Stimulated activated CD4-positive, alpha-beta T cell treated with anti-CD3 and anti-CD28 coated beads, Interleukin-15, amount 100 ng/mL, for 48 hours (primary cell): ENCODE measurements at places on chromosomes 5 and 9.

DNA sequence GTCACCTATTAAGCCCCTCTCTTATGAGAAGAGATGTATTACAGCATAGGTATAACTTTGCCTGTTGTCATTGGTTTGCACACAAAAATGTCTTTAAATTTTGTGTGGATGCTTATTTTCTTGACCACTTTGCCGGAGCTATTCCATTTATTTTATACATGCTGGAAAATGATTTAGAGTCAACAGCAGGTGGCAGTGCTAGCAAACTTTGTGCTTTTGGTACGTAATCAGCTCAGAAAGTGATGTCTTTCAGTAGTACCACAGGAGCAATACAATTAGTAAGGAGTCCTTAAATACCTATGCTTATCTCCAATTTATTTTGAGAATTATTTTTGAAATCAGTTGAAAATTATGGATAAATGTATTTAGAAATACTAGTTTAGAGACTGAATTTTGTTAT, 19.8 kb upstream of the NUDT12 start:
- DNase-seq: no peak

- DNase-seq: no peak
Observed at GRCh38 chr5:92371889-92372235, 988.7 kb upstream of the ARRDC3 start.

- no peak for DNase-seq
Observed at GRCh38 chr9:95103281-95103771, 214.2 kb downstream of the FANCC start.

GRCh38 chr5:128015978-128016377, 67.6 kb upstream of the SLC12A2 start:
- DNase-seq: no peak

- no peak for DNase-seq
Observed at GRCh38 chr9:124858330-124859046, 3.3 kb downstream of the RPL35 start.

DNA sequence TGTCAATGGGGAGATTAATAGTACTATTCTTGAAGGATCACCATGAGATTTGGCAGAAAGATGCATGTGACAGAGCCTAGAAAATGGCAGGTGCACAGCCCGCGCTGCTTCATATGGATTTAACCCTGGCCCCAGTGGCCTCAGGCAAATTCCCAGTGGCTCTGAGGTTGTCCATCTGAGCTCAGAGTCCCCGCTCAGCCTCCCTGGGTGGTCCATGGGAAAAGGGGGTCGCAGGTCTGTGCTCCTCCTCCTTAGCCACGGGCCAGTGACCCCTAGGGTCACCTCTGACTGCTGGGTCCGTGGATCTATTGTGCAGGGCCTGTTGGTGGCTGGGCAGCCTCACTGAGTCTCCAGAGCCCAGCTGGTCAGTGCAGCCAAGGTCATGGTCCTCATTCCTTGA, 93.3 kb upstream of the BOD1 start:
- DNase-seq: no peak

- DNase-seq: no peak
Observed at GRCh38 chr9:3517377-3518048, 8.3 kb downstream of the RFX3 start.

DNA sequence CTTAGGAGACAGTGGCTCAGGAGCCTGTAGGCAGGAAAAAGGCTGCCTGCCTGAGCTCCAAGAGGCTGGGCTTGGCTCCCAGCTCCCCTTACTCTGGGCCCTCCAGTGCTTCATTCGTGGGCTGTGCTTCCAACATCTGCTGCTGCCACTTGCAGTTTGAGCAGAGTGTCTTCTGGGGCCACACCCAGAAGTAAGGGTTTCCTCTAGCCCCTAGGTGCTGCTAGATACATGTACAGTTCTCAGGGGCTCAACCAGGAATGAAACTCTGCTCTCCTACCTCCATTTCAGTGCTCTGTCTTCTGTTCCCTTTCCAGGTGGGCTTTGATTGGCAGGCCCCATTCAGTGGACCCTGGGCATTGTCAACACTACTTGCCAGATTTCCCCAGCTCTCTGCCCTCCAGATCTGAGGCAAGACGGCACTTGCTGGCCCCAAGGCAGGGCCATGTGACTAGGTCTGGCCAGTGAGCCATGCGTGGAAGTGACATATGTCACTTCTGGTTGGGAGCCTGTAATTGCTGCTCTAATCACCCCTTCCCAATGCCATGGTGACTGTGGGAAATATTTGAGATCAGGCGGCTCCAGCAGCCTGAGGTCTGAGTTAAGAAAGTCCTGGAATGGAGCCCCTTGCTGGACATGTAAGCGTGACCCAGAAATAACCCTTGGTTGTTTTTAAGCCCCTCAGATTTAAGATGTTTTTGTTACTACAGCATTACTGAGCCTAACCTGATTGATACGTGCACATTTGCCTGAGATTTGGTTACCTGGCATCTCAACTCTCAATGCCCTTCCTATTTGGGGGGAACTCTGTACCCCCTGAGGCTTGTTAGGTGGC, 9.4 kb upstream of the BOD1 start:
- no peak for DNase-seq

GRCh38 chr5:66520854-66521253, 75.3 kb upstream of the MAST4 start:
- no peak for DNase-seq

DNA sequence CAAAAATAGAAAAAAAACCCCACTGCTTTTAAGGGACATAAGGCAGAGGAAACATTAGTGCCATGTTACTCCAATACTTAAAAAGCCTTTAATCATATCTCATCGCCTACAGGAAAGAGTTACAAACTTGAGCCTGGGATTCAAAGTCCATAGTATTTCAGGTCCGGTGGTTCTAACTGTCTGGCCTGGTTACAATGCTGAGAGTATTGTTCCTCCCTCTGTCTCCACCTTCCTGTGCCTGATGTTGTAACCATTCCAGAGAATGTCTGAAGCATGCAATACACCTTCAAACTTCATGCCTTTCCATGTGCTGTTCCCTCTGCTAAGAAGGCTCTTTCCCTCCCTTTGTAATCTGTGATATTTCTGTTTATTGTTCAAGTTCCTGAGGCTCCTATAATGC, 41.6 kb upstream of the SLC36A2 start:
- no peak for DNase-seq

DNA sequence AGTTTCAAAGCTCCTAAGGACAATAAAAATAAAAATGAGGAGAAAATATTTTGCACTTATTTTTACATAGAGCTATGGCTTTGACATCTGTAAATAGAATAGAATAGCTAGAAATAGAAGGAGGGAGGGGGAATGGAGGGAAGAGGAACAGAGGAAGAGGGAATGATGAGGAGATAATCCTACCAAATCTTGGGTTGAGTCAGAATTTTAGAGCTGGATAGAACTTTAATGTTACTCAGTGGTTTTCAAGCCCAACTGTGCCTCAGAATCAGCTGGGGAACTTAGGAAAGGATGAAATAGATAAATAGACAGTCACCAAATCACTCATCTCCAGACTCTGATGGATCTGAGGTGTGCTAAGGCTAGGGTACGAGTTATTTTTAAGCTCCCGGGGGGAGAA, 190.3 kb upstream of the FREM1 start:
- DNase-seq: no peak

- DNase-seq: no peak
Observed at GRCh38 chr5:179257176-179257682, 88.0 kb downstream of the ADAMTS2 start.

DNA sequence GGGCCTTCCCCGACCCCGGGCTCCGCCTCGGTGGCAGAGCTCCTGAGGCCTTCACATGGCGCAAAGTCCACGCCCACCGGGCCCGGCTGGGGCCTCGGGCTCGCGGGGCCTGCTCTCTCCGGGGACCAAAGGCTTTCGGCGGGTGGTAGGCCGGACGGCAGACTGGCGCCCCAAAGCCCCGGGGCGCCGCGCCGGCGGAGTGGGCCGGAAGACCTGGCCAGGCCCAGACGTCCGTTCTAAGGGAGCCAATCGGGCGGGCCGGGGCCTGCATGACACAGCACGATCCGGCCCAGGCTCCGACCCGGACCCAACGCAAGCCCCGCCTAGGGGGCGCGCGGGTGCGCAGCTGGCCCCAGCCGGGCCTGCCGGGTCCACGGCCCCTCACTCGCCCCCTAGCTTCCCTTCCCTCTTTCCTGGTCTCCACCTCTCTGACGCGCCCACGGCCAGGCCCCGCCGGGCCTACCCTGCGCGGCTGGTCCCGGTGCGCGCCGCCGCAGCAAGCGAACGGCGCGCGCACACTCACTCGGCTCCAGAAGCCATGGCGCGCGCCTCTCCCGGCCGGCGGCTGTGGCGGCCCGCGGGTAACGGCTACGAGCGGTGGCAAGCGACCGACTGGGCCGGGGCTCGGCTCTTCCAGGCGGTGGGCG, 488 bp downstream of the VCP start:
- peak; percentile 60 for DNase-seq

DNA sequence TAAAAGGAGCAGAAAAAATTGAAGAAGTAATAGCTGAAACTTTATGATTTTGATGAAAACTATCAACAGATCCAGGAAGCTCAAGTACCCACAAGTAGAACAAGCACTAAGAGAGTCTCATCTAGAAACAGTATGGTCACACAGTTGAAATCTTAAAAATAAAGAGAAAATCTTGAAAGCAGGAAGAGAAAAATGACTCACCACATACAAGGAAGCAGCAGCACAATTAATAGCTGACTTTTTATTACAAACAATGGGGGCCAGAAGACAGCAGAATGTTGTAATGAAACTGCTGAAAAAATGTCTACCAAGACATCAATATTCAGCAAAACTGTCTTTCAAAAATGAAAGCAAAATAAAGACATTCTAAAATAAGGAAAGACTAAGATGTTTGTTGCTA, 1108.3 kb upstream of the DMAC1 start:
- DNase-seq: no peak

GRCh38 chr9:37840560-37841194, 40.1 kb downstream of the DCAF10 start:
- peak; percentile 10 for DNase-seq

GRCh38 chr5:54725391-54726280, 208.1 kb downstream of the SNX18 start:
- DNase-seq: no peak

- no peak for DNase-seq
Observed at GRCh38 chr5:154166901-154167791, 23.4 kb upstream of the GALNT10 start.

GRCh38 chr9:121285835-121286687, 18.1 kb downstream of the GSN start:
- no peak for DNase-seq

DNA sequence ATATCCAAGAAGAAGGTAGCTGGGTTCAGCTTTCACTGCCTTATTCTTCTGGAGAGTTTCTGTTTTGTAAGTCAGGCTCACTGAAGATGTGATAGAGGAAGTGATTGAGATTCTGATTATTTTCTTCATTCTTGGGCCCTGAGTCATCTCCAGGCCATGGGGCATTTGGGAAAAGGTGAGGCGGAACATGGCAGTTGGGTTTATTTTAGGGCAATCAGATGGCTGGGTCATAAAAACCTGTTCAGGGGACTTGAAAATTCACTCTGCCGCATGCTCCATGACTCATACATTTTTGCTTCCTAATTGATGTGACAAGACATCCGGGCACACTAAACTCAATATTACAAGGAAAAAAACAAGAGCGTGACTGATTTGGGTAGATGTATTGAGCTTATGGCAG, 265.7 kb upstream of the KLF4 start:
- no peak for DNase-seq

DNA sequence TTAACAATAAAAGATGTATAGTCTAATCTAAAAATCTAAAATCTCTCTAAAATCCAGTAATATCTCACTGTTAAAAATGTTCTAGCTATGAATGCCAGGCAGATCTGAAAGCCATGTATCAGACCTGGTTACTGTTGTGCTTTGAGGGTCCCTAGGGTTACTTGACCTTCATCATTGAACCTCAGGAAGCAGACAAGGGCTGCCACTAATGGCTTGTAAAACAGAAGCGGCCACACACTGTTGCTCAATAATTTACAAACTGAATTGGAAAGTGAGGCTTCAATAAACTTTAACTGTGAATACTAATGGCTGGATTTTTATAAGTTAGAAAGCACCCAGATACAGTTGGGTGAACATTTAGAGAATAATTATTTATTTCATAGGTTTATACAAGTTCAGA, 198.0 kb upstream of the RPS23 start:
- no peak for DNase-seq

GRCh38 chr5:66958201-66958979, 238.2 kb downstream of the CD180 start:
- no peak for DNase-seq

DNA sequence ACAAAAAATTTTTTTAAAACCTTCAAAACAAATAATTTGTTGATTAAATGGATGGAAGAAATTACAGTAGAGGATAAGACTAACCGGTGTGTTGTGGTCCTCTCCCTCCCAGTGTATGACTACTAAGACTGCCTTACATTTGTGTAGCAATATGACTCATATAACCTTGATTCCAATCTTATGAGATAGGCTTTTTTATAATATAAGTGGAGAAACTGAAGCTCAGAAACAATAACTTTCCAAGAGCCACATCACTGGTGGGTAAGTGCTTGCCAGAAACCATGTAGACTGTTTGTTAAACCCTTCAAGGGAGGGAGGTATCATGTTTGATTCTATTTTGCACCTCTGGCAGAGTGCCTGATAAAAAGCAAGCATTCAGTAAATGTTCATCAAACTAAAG, 47.5 kb downstream of the NLN start:
- DNase-seq: no peak

DNA sequence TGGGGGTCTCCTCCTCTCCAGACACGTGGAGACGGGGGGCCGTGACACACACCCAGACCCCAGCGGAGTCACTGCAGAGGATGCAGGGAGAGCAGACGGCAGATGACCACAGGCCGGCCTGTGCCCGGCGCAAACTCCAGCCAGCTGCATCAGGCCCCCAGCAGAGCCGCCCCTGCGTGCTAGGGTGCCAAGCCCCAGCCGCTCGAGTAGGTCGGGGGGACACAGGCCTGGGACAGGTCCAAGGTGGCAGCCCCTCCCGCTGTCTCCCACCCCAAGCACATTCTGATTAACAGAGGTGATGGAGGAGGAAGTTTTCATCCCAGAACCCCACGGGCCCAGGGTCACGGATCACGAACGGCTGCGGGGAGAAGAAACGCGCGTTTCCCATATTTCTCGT, 14.4 kb downstream of the NACC2 start:
- no peak for DNase-seq

DNA sequence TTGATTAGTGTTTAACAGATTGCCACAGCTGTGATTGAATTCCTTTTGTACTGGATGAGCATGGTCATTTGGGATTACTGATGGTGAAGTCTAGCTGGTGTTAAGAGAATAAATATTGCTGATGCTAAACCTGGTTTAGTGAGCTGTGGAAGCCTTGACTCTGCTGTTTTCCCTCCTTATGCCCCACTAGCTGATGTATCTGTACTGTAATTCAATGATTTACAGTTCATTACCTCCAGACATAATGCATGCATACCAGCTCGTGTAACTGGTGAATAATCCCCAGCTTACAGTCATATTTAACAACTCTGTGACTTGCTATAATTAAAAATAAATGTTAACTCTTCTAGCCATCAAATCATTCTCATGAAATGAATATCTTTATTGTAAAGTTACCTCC, 1.7 kb upstream of the CMYA5 start:
- DNase-seq: no peak
